ENCODE measurements at places on chromosomes 7 and 10.

DNA sequence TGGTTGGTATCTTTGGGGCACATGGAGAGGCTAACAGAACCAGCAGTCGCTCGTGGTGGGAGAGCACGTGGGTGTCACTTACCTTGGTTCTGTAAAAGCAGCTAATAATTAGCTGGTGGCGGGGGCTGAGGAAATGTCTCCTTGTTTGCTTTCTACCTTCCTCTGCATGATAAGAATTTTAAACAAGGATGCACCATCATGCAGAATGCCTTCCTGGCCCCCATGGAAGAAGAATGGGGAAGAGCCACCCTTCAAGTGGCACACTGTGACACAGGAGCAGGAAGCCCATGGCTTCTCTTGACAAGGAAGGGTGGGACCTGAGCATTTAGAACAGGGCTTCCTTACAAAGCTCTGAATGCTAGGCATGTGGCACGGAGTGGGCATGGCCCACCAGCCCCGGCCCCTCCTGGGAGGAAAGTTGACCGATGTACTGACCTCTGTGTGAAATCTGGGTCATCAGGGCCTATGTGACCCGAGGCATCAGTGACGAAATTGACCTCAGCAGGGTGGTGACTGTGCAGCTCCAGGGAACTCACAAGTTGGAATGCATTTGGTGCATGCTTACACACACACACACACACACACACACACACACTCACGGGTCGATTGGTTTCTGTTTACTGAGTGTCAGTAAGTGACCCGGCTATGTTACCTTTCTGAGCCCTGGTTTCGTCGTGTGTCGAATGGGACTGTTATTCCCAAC lies 116.9 kb upstream of the ANLN start:
- DNase-seq, result no peak

- peak; percentile 31 for DNase-seq
These were observed 167.0 kb downstream of the SNX13 start for GRCh38 chr7:17773289-17773626.

DNA sequence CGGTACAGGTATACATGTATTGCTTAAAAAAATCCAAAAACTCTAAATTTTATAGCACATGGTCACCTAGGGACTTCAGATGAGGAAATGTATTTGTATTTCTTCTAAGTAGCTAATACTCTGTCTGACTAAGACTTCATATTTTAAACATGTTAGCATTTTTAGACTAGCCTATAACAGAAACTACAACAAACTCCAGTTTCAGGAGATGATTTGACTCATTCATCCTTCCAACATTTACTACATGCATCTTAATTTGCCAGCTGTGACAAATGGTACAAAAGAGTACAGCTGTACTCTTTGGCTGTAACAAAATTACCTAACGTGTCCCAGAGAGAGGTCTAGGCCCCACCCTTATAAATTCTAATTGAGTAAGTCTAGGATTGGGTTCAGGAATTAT lies 22.2 kb downstream of the TMEM209 start:
- no peak for DNase-seq

DNA sequence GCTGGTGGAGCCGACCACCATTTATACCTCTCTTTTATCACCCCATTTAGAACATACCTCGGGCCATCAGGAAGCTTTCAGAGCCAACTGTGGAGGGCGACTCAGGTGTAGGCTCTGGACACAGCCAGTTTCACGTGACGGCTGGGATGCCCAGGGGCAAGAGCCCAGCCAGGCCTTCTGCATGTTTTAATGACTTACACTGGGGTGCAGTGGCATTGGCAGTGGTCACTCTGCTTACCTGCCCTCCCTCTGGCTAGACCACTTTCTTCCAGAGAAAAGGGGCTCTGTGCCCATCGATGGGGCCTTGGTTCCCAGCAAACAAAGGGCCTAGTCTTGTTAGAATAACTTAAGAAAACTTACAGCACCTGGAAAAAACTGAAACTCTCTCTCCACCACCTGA lies 50.0 kb downstream of the PNLIPRP2 start:
- DNase-seq, result no peak

DNA sequence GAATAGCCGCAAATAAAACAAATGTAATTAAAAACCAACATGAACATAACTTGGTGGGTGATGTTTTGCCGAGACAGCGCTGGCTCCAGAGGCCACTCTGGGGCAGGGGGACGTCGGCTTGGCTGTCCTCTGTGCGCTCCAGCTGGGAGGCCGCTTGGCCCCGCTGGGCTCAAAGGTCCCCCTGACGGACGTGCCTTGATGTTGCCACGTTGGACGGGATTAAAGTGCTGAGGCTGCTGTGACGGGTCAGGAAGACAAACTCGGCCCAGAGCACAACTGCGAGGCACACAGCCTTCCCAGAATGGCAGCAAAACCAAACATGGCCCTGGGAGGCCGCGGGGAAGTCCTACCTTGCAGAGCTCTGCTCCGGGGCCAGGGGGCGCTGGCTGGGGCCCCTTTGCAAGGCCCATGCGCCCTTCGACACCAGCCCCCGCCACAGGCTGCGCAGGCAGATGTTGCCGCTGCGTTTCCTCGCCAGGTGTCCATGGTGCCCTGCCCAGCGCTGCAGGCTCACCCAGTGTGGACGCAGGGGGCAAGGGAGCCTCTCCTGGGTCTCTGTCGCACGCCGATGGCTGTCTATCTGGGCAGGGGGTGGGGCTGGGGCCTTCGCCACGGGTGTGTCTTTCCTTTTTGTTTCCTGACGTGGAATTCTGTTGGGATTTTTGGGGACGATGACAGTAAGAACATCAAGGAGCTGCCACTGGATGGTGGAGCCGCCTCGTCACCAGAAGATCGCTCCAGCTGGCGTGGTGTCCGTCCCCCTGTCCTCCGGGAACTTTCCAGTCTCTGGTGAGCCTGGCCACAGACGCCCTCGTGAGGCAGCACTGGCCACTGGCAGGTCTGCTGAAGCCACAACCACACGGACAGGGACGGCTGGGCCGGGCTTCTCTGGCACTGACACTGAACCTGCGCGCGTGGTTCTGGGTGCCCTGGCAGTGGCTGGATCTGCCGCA lies 99.6 kb upstream of the DIP2C start:
- DNase-seq, result peak; percentile 19

- no peak for DNase-seq
These were observed at the start of gene CABCOCO1 for GRCh38 chr10:61662794-61663259. CABCOCO1 (plus strand) TSS chr10:61662929; CDS start chr10:61662973, 44 bp downstream.

- DNase-seq, result no peak
These were observed 536.5 kb upstream of the TEX47 start for GRCh38 chr7:89332026-89332425.

- no peak for DNase-seq
These were observed 213.1 kb downstream of the CHRM2 start for GRCh38 chr7:137081321-137082093.

DNA sequence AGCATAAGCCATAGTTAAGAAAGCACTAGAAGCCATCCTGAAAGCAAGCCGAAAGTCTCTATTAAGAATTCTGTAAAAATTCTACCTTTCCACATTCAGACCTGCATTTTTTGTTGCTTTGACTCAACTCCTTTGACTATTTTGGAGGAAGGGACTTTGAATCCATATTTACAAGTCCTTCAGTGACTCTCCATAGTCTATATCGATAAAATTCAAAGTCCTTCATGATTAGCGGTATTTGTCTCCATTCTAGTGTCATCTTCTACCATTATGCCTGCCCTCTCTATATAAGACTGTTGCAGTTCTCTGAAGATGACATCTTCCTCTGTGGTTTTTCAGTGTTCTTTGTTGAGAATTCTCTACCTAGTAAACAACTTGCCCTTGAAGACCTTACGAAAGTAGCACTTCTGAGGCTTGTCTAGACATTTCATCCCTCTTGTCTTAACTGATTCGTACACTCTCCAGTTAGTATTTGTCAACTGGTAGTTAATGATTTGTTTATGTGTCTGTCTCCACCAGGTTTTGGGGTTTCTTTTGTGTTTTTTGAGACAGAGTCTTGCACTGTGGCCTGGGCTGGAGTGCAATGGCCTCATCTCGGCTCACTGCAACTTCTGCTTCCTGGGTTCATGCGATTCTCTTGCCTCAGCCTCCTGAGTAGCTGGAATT lies 1.7 kb downstream of the CCSER2 start:
- DNase-seq, result peak; percentile 40

DNA sequence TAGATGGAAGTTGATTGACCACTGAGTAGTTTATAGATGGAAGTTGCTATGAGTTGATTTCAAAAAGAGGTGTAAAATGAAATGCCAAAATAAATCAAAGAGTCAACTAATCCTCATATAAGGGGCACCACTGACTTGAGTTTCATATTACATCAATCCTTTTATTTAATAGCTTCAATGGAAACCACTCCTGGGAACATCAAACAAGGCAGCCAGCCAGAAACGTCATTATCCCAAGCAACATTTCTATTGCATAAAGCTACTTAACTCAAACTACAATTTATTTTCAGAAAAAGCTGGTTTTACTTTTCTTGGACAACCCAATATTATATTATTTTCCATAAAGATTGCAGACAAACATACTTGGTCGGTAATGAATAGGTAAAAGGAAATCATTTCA lies 162.1 kb downstream of the TSPAN12 start:
- DNase-seq, result no peak

DNA sequence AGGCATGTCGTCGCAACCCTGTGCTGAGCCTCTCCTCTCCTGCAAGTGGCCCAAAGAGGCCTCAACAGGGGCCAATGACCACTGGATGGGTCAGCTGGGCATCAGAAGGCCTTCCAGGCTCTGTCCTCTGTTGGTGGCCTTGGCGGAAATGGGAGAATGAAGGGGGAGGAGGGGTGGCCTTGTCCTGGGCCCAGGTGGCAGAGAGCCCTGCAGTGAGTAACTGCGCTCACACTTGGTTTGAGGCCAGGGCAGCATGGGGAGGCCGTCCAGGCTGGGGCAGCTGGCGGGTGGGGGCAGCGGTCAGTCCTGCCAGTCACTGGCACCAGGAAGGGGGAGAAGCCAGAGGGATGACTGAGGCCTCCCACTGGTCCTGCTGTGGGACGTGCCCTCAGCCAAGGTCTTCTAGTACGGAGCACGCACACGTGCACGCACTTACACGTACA lies 59.8 kb downstream of the LHPP start:
- no peak for DNase-seq

DNA sequence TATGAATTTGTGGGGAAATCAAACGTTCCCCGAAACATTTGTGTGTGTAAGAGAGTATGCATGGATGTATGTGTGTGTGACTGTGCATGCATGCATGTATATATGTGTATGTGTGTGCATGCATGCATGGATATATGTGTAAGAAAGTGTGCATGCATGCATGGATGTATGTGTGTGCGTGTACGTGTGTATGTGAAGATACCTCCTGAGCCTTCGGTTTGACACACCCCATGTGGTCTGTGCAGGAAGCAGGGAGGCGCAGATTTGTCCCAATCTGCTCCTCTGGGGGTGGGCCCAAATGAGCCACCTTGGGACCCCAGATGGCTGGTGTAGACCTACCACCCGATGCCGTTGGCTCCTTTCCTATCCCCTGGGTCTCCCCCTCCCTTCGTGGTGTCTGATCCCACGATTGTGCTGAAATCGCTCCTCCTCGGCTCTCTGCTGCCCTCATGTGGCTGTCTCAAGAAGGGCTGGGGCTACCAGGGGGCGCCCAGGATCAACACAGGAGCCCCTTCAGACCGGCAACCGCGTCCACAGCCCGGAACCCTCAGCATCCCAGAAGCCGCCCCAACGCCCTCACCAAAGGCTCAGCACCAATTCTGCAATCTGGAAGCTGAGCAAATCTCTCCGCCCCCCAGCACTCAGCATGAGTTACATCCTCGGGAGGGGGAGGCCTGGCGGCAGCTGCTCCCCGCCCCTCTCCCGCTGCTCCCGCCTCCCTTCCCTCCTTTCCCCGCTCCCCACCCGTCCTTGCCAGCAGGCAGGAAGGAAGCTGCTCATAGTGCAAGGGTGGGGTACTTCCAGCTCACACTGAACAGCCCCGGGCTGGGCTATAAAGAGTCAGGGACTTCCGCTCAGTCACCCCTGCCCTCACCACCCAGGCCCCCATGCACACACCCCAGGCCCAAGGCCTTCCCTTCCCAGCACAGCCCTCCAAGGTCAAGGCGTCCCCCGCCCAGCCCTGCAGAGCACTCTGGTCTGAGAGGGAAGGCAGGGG lies 2.3 kb upstream of the NOS3 start:
- peak; percentile 58 for DNase-seq

- DNase-seq, result no peak
These were observed 7.8 kb downstream of the DNAJC2 start for GRCh38 chr7:103336761-103337160.

DNA sequence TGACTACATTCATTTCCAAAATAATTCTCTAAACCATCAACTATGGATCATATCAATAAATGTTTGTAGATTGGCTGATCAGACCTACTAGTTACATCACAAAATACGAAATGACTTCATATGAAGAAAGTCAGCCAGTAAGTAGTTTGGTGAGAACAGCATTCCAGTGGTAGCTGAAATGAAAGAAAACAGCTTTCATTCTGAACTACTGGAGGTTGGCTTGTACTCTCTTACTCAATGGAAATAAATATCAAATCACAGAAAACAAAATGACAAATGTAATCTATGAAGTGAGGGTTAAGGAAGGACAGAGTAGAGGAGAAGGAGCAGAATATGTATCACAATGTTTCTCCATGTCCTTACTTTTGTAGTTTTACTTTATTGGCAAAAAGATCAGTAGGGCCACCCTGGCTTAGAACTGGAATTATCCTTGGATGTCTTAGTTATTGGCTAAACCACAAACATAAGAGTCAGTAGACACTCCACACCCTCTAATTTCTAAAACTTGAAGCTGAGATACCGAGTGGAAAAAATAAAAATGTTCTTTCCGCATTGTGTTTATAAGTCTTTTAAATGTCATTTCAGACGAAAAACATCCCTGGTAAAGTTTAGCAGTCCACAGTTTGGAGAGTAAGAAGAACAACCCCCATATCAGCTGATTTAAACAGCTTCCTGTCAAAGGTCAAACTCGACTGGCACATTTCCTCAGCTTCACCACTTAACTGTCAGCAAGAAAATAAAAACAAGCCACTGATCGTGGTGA lies 74.0 kb upstream of the DGKI start:
- no peak for DNase-seq

- no peak for DNase-seq
These were observed 32.7 kb downstream of the COL26A1 start for GRCh38 chr7:101395376-101395775.

DNA sequence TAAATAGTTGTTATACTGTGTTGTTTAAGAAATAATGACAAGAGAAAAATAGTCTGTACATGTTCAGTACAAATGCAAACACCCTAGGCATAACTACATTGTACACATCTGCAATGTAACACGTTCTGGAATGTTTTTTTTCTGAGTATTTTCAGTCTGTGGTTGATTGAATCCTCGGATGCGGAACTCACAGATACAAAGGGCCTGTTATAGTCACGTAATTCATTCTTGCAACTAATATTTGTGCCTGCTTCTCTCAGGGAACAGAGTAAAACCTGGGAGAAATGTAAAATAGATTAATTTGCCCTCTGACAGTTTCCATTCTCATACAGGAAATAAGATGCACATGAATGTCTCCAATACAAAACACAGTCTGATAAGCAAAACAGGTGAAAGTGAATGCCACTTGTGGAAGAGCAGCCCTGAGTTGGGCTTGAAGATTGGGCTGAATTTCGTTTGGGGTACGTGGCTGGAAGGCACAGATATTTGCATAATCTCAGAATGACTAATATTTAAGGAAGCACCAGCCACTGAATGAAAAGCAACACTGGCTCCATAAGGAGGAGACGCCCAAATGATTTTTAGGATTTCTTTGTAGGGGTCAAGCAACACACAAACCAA lies 19.1 kb downstream of the DENND2A start:
- DNase-seq, result no peak
